ENCODE measurements at places on chromosomes 5 and 9. TPM values are rescaled to one million over a fixed set of nuclear protein-coding genes. Genes with fewer than 3 reads are reported as not detected.

- DNase-seq: no peak
Observed at GRCh38 chr5:935510-936084, 42.9 kb downstream of the TRIP13 start.

GRCh38 chr5:68219161-68219816 lies 3.7 kb downstream of the PIK3R1 start:
- no peak for DNase-seq

- DNase-seq: no peak
Observed at GRCh38 chr5:143354025-143354424, 49.5 kb downstream of the NR3C1 start.

DNA sequence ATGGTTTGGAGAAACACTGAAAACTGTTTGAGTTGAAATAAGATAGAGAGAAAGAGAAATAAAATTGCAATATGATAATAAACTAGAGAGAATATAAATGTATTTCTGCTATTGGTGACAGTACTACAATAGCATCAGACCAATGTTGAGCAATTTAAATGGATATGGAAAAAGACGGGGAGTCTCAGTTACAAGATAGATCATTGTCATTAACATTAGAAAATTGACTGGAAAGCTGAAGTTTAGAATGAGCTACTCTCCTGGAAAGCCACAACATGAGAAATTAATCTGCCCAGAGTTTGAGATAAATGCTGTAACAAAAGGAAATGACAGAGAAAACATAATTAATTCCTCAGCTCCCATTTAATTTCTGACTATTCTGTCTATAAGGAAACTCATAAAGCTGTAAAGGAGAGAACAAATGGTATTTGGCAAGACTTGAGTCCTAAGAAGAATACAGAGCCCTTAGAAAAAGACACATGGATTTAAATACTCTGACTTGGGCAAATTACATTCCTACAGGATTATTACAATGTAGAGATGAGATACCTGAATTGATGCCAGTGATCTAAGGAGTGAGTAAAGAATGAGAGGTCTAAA lies 624.5 kb upstream of the CHD1 start:
- DNase-seq: no peak

DNA sequence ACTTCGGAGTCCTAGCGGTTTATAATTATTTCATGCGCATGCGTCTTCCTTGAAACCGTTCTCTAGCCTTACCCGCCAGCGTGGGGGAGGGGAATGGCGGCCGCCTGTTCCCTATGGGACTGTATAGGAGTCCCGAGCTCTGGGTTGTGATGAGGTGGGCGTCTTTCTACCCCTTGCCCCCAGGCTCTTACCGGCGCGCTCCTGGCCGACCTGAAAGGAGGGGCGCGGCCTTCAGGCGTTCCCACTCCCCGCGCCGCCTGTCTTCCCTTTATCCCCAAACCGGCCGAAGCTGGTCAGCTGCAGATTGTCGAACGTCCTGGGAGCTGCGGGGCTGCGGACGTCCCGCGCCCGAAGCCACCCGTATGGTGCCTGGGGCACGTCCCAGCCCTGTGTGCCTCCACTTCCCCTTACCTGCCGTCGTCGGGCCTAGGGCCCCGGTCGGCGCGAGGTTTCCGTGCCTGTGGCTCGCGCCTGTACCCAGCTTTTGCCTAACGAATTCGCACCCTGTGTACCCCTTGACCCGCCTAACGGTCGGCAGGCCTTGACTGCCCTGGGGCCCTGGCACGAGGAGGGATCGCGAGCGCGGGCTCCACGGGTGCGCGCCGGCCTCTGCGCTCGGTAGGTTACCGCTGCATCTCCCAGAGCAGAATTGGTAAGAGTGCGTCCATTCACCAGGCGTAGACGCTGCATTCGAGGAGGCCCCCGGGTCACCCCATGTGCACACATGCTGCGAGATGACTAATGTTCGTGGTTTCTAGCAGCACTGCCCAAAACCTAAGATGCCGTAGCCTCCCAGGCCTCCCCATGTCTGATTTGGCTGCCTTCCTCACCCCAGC lies 653 bp upstream of the HNRNPH1 start:
- DNase-seq: no peak

- no peak for DNase-seq
Observed at GRCh38 chr5:179796877-179797608, 3.3 kb downstream of the LTC4S start.

DNA sequence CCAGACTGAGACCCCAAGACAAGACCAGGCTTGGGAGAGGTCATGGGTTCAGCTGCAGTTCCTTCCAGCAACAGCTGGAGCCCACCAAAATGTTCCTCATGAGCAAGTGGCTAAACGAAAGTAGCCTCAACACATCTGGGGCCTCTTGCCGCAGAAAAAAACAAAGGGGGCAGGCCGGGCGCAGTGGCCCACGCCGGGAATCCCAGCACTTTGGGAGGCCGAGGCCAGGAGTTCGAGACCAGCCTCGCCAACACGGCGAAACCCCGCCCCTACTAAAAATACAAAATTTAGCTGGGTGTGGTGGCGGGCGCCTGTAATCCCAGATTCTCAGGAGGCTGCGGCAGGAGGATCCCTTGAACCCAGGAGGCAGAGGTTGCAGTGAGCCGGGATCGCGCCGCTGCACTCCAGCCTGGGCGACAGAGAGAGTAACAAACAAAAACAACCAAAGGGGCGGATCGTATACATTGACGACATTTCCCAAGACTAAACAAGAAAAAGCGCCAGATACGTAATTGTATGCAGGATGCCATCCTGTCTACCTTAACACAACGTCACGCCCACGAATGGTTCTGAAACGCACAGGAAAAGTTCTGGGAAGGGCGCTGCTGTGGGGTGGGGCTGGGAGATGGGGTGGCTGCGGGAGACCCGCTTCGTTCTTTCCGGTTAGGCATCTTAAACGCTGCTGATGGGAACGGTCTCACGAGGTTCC lies 1.7 kb downstream of the INPP5E start:
- DNase-seq: no peak

GRCh38 chr5:125429498-125429897 lies 683.1 kb upstream of the ZNF608 start:
- DNase-seq: no peak

DNA sequence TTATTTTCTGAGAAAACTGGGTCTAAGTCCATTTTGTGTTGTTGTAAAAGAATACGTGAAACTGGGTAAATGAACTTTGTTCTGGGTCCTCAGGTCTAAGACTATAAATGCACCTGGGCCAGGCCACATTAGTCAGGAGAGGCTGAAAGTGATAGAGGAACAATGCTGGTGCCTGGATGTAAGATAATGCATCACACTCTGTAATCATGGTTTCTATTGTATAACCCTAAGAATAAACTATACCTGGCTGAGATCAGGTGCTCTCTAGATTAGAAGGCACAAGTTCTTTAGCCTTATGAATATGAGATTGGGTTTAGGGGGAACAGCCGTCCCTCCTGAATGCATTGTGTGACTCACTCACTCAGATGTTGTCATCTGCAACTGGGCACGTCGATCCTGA lies 675.5 kb downstream of the HTR1A start:
- no peak for DNase-seq

DNA sequence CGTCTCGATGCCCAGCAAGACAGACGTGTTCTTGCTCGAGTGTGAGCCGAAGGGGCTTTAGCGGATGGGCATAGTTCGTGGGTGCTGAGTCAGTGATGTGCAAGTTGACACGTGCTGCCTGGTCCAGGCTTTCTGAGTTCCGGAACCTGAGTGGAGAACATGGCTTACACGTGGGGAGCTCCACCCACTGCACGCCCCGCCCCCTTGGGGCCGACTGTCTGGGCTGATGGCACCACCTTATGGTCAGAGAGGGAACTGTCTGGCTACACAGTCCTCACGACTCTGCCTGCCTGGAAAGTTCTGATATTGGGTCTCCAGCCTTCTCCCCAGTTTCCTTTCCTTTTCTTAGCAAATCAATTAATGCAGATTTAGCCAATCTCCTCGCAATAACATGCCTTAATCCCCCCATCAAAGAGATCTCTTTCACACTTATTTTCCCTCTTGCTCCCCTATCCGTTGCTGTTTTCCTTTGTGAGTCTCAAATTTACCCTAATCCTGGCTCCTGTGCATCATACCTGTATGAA lies 3.8 kb upstream of the STC2 start:
- DNase-seq: peak; percentile 83

- DNase-seq: no peak
Observed at GRCh38 chr9:23011669-23012068, 565.0 kb downstream of the DMRTA1 start.

- DNase-seq: no peak
Observed at GRCh38 chr9:133979921-133980863, 11.9 kb downstream of the VAV2 start.

GRCh38 chr9:89639367-89639795 lies 34.6 kb downstream of the GADD45G start:
- DNase-seq: no peak

GRCh38 chr9:4572184-4572826 lies 82.0 kb downstream of the SLC1A1 start:
- DNase-seq: no peak

DNA sequence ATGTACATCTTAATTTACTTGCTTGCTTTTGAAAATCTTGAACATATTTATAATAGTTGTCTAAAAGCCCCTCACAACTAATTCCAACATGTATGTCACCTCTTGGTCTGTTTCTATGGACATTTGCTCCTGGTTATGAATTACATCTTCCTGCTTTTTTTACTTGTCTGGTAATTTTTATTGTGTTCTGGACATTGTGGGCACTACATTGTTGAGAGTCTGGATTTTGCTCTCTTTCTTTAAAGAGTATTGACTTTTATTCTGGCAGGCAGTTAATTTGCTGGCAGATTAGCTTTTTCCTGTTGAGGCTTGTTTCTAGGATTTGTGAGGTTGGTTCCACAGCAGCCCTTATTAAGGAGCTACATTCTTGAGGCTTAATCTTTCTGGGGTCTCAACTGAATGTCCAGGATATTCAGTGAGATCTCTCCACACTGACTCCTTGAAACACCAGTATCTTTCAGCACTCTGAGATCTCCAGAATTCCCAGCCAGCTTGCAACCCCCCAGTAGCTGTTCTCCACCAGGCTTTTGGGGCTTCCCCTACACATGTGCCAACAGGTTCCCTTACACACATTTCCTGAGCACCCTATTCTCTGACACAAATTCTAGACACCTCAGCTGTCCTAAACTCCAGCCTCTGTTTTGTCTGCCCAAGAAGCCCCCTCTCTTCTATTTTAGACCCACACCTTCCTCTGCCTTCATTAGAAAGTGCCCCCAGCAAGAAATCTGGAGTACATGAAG lies 27.4 kb downstream of the KIAA1191 start:
- DNase-seq: no peak

GRCh38 chr5:139910901-139911300 lies 115.3 kb downstream of the PSD2 start:
- no peak for DNase-seq

DNA sequence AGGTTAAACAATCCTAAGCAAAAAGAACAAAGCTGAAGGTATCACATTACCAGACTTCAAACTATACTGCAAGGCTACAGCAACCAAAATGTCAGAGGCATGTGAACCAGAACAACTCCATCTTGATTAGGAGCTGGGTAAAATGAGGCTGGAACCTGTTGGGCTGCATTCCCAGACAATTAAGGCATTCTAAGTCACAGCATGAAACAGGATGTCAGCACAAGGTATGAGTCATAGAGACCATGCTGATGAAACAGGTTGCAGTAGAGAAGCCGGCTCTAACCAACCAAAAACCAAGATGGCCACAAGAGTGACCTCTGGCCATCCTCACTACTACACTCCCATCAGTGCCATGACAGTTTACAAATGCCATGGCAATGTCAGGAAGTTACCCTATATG lies 252.0 kb downstream of the RASEF start:
- DNase-seq: no peak

DNA sequence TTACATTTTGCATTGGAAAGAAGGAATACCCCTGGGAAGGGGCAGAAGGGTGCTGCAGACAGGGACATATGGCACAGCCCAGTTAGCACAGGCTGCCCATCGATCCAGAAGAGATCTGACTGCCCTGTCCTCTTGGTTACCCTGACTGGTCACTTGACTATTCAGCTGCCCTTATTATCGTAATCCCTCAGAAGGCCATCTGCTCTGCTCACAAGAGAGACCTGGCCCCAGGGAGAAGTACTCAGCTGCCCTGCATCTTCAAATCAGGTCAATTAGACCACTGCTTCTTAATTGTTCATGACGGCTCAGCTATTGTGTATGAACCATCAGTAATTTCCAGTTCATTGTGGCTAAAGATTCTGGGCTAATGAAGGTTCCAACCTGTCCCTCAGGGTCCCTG lies 345.0 kb downstream of the TLE1 start:
- DNase-seq: no peak

GRCh38 chr5:164941132-164941531 lies 1435.7 kb downstream of the MAT2B start:
- DNase-seq: no peak

- DNase-seq: no peak
Observed at GRCh38 chr5:152271420-152271819, 133.7 kb downstream of the NMUR2 start.

- no peak for DNase-seq
Observed at GRCh38 chr9:32483343-32483742, 42.7 kb downstream of the RIGI start.

- DNase-seq: no peak
Observed at GRCh38 chr9:96500696-96501632, 51.0 kb downstream of the HABP4 start.

- no peak for DNase-seq
Observed at GRCh38 chr5:58961631-58962280, 378.9 kb downstream of the RAB3C start.

DNA sequence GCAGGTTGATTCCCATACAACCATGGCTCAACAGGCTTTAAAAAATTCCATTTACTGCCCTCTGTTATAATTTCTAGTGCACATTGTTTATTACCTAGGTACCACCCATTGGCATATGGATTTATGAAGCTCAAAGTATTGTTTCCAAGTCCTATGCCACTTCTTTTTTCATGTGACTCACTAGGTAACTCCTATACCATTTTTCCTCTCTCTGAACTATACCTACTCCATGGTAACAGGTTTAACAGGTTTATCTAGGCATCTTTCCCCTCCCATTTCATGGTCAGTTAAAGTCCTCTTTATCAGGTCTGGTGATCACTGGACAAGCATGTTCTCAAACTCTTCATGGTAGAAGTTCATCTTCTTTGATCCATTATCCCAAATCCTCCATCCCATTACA lies 49.6 kb upstream of the ABCA1 start:
- no peak for DNase-seq

PCDHGA4 gene
- total RNA-seq: 5.7 TPM

HMMR gene
- 2.9 TPM for total RNA-seq

OR1J2 gene
- not detected for total RNA-seq

LCN9 gene
- total RNA-seq: not detected

GPR151 gene
- total RNA-seq: 0.41 TPM

NOXA1 gene
- total RNA-seq: 1.2 TPM

ANGPTL2 gene
- 2.0 TPM for total RNA-seq

PCDHB4 gene
- 4.5 TPM for total RNA-seq

ORM2 gene
- total RNA-seq: not detected

SLC22A4 gene
- 1.6 TPM for total RNA-seq

PCDHA5 gene
- total RNA-seq: 8.2 TPM

OR2Y1 gene
- not detected for total RNA-seq
